Left kidney (tissue), 8 donors: ENCODE measurements at places on chromosomes 6 and 20.

- no peak for DNase-seq
These were observed 1.6 kb downstream of the CEP43 start for GRCh38 chr6:167000759-167001158.

DNA sequence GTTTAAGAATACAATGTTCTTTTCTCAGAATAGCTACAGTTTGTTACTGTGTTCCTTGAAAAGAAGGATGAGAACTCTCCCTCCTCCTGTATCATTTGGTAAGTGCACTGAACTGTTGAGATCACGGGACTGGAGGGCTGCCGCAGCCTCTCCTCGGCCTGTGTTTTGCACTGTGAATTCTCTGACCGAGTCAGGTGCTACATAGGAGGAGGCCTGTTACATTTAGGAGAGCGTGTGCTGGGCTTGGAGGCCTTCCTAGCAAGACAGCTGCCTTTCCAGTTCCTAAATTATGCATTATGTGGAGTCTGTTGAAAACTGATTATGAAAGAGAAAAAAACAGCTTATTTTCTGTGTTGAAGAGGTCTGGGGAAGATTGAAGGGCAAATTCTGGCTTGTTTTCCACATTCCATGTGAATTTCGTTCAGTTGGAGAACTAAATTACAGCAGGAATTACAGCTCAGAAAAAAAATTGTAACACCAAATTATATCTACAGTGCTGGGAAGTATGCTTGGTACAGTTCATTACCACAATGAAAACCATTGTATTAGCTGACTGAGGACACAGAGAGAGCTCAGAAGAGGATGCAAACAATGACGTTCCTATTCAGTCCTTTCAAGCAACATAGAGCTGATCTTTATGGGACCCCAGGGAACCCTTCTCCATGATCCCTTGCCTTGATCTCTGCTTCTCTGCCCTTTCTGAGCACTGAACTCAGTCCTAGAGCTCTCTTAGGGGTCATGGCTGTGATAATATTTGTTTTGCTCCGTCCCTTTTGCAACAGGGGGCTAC, 2.8 kb downstream of the TMC2 start:
- DNase-seq: no peak

GRCh38 chr20:57214427-57214826, 52.0 kb downstream of the BMP7 start:
- DNase-seq: no peak

GRCh38 chr6:159493898-159494585, 199.0 kb downstream of the SOD2 start:
- no peak for DNase-seq

GRCh38 chr6:2232445-2232844, 13.0 kb downstream of the GMDS start:
- DNase-seq: no peak

- no peak for DNase-seq
These were observed 363.8 kb downstream of the RNGTT start for GRCh38 chr6:88599571-88599970.

- DNase-seq: no peak
These were observed 83.9 kb upstream of the CEP85L start for GRCh38 chr6:118735320-118735719.

DNA sequence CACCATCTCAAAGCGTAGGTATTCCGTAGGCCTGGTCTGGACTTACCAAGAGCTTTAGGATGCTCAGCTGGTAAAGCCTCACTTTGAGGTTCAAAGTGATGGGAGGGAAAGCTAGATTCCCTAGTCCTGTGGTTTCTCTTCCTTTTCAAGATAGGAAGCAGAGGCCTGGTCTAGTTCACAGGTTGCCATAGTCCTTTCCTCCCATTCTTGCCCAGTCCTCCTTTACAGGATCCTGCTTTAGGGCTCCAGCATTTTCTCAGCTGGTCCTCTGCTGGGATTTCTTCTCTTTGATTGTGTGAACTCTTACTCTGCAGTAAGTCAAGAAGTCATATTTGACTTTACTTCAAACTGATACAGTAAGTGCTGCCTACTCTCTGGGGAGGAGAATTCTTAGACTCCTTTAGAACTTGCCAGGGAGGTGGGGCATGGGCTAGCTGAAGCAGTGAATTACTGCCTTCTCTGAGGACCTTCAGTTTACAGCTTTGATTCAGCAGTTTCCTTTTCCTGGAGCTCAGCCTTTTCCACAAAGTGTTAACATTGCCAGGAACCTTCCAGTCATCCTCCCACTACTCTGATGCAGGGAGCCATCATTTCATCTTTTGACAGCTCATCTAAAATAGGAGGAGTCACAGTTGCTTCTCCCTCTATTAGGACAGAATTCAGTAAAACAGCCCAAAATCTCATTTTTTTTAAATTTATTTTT, 42.8 kb upstream of the PLCG1 start:
- DNase-seq: no peak

- DNase-seq: no peak
These were observed 69.0 kb downstream of the HDGFL1 start for GRCh38 chr6:22638320-22638719.

DNA sequence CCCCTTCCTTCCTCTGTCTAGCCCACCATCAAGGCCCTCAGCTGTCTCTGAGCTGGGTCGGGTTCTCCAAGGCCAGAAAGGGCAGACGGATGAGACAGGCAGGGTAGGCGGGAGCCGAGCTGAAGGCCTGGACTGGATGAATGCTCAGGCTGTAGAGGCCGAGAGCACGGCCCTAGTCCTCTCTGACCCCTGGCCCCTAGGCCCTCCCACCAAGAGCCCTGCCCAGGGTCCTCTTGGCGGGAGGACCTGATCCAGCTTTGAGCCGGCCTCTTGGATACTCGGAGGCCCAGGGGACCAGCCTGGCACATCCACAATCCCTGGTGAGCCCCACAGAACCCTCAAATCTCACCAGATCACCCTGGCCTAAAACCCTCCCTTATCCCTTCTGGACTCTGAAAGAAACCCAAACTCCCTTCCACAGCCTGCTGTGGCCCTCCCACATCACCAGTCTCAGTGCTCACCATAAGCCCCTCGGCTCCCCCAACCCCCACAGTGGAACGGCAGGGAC, 8.2 kb downstream of the ADISSP start:
- DNase-seq: no peak

GRCh38 chr6:15948930-15949900, 179.7 kb upstream of the MYLIP start:
- peak; percentile 77 for DNase-seq

- no peak for DNase-seq
These were observed 69.5 kb upstream of the LAMP5 start for GRCh38 chr20:9444921-9445320.
